ENCODE measurements at places on chromosomes 13 and 19. TPM values are rescaled to one million over a fixed set of nuclear protein-coding genes. Genes with fewer than 3 reads are reported as not detected.

The KLK5 gene
- total RNA-seq, result not detected

The ZNF607 gene
- not detected for total RNA-seq

The SUCLA2 gene
- 73.1 TPM for total RNA-seq

DNA sequence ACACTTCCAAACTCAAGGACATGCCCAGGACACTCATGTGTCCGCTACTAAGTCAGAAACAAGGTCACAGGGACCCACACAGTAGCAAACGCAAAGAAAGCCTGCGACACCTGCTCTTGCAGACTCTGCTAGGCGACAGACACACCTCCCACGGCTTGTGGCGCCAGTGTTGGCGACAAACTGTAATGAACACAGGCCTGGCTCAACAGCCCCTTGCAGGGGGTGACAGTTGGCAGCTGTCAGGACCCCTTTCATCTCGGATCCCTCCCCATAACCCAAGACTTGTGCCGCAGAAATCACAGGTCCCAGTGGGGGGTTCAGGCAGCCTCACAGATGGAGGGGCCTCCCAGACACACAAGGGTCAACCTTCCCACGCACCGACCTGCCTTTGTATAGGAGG, 364 bp downstream of the CKM start:
- no peaks in the 10 kb centered on the region for H3K27me3 ChIP-seq
- H3K4me3 ChIP-seq, result no peak overlapping the region

DNA sequence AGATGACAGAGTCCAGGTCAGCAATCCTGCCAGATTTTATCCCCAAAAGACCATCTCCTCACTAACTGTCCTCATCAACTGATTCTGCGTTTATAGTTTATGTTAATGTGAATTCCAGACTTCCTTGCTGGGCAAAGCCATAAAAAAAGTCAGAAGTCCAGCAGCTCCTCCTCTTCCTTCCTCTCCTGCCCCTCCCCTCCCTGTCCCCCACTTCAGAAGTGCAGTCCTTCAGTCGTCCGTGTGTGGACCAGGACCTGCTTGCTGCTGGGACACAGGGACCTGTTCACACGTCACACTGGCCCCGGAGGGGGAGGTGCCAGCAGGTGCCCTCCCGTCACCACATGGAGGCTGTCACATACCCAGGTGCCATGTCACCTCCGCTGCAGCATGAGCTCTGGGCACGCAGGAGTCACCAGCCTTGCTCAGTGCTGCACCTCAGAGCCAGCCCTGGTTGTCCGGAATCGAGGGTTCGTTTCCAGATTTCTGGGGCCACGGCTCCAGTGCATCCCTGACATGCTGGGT, 4.0 kb upstream of the MCF2L start:
- no peaks in the 10 kb centered on the region for H3K4me1 ChIP-seq
- H3K36me3 ChIP-seq, result no peaks in the 10 kb centered on the region
- peaks cover 35% of the 10 kb centered on the region for H3K27me3 ChIP-seq

DNA sequence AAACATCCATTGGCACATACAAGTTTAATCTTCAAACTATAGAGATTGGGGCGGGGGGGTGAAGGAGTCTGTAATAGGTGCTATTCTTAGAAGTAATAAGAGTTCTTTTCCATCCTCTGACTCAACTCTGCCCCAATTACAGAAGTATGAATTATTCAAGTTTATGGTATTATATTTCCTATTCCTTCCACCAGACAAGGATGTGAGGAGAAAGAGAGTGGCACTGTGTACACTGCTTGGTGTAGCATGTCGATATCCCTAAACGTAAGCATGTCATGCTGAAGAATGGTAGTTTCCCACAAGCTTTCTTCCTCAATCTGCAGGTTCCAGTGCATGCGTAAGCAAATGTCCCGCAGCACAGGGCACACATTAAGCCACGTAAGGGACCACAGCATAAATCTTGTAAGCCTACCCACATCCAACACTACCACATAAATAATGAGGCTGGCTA, 14.1 kb downstream of the BRD4 start:
- H3K27ac ChIP-seq, result peak overlapping the region; percentile 19
- H3K27me3 ChIP-seq, result no peaks in the 10 kb centered on the region
- no peak for DNase-seq
- H3K4me1 ChIP-seq, result peaks cover 62% of the 10 kb centered on the region
- peaks cover 19% of the 10 kb centered on the region for H3K36me3 ChIP-seq
- no peak overlapping the region for H3K4me3 ChIP-seq

GRCh38 chr19:17162580-17162979, 52.6 kb upstream of the USE1 start:
- H3K36me3 ChIP-seq, result peaks cover 86% of the 10 kb centered on the region
- no peak for DNase-seq
- no peaks in the 10 kb centered on the region for H3K4me1 ChIP-seq
- H3K4me3 ChIP-seq, result no peak overlapping the region
- no peak overlapping the region for H3K27ac ChIP-seq
- no peaks in the 10 kb centered on the region for H3K27me3 ChIP-seq

DNA sequence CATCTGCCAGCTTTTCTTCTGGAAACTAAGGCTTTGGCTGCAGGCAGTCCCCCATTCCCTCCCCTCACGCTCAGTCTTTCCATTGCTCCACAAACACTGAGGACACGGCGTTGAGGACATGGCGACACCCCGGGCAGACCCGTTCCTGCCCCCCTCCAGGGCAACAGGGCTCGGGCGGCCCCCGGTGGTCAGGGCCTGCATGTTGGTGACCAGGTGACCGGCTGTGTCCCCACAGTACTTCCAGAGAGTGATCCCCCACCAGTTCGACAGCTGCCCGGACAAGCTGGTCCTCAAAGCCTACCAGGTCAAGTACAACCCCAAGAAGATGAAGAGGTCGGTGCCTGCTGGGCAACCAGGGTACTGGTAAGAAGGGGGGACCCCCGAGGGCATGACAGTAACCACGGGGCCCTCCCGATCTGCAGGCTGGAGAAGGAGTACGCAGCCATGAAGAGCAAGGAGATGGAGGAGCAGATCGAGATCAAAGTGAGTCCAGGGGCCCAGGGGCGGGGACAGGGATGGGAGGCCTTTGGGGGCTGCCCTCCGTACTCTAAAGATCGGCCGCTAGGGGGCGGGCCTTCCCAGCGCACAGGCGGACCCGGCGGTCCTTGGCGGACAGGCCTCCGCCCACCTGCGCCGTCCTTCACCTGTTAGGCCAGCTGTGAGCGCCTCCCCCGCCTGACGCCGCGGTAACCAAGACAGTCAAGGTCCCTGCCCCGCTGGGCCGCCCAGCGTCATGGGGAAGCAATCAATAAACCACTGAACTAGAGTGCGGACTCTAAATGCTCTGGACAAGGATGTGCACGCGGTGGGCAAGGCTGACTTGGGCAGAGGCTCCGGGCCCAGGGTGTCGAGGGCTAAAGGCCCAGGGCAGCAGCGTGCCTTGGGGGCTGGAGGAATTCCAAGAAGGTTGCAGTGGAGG, 21.1 kb downstream of the PRR36 start:
- H3K4me1 ChIP-seq, result no peaks in the 10 kb centered on the region
- DNase-seq, result peak; percentile 68
- no peaks in the 10 kb centered on the region for H3K36me3 ChIP-seq
- no peaks in the 10 kb centered on the region for H3K27me3 ChIP-seq

DNA sequence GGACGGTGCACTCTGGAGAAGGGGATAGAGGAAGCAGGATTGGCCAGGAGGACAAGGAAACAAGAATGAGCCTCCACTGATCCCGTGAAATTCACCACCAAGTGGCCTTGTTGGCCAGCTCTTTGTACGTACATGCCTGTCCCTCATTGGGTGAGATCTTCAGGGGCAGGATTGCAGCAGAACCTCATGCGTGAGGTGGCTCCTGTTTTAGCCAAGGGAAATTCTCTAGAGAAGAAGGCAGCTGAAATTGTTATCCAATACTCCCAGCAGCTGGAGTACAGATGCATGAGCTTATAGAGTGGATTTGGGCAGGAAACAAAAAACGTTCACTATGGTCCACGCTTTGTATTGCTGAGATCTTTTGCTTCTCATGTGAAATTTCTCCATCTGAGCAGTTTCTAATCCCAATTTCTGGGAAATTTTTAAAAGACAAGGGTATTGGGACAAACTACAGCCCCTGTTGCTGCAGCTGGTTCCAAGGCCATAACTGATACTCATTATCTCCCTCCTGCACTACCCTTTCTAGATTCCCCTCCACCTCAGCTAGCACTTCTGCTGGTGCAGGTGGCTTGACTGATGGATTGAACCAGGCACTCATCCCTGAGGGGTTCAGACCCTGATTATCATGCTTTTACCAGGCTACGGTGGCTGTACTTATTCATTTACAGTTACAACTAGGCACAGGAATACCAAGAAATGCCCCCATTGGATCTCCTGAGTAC, 3.9 kb upstream of the RNF6 start:
- peaks cover 3% of the 10 kb centered on the region for H3K36me3 ChIP-seq
- no peak overlapping the region for H3K4me3 ChIP-seq
- peaks cover 8% of the 10 kb centered on the region for H3K4me1 ChIP-seq
- DNase-seq, result no peak
- no peak overlapping the region for H3K27ac ChIP-seq

- no peak overlapping the region for H3K27ac ChIP-seq
- H3K36me3 ChIP-seq, result no peaks in the 10 kb centered on the region
- DNase-seq, result no peak
- no peaks in the 10 kb centered on the region for H3K27me3 ChIP-seq
- H3K4me3 ChIP-seq, result no peak overlapping the region
Measured at GRCh38 chr13:91620670-91621141, 222.3 kb downstream of the GPC5 start.
